ENCODE measurements at places on chromosomes 13 and 19.

DNA sequence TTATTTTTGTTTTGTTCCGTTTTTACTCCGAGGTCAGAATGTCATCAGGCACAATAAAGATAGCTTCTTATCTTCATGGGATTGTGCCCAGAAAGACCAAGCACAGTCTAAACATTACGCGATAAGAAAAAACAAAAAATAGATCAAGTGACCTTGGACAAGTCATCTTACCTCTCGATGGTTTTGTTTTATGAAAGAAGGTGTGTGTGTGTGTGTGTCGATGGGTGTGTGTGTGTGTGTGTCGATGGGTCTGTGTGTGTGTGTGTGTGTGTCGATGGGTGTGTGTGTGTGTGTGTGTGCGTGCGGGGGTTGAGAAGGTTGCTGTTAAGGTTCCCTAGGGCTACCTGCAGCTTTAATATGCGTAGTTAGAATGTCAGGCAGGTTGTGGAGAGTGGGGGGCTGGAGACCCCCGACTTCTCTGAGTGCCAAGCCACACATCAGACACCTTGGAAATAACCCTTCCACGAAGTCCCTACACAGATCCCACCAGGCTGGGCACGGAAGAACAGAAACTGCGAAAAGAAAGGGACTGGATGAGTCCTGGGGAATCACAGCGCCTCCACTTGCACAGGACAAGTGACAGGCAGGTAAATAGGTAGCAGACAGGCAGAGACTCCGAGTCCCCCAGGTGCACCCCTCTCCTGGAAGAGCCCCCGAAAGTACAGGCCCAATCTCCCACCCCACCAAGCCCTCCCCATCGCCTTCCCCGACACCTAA is 458 bp upstream of the ATP8A2 start:
- DNase-seq: no peak

DNA sequence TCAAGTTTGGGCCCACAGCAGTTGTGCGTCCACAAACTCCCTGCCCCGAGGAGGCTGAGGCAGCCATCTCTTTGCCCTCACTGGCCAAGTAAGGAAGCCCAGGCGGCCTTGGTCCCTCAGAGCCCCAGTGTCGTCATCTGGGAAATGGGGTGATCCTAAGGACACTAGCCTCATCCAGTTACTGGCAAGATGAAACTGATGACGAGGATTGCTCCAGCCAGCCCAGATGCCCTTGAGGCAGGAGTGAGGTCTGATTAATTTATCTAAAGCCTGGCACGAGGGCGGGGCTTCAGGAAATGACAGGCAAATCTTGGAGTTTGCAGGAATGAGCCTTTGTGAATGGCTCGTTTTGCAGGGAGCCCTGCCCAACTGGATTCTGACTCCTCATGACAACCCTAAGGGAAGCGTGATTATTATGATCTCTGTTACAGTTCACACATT is 5.6 kb downstream of the LIPE start:
- no peak for DNase-seq

DNA sequence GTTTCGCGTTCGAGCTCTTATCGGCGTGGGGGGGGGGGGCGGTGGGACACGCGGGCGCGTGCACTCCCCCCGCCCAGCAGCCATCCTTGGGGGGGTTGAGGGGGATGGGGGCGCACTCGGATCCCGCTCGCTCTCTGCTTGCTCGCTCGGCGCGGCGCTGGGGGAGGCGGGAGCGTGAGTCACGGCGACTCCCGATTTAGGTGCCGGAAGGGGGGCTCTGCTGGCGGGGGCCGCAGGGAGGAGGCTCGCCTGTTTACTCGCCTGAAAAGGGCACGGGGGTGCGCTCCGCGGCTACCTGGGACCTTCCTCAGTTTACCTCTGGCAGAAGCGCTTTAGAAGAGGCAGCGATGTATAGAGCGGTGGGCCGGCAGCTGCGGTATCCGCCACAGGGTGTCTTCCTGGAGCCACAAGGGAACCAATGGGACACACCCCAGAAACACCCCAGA is 1.1 kb upstream of the PDE4A start:
- DNase-seq: no peak

DNA sequence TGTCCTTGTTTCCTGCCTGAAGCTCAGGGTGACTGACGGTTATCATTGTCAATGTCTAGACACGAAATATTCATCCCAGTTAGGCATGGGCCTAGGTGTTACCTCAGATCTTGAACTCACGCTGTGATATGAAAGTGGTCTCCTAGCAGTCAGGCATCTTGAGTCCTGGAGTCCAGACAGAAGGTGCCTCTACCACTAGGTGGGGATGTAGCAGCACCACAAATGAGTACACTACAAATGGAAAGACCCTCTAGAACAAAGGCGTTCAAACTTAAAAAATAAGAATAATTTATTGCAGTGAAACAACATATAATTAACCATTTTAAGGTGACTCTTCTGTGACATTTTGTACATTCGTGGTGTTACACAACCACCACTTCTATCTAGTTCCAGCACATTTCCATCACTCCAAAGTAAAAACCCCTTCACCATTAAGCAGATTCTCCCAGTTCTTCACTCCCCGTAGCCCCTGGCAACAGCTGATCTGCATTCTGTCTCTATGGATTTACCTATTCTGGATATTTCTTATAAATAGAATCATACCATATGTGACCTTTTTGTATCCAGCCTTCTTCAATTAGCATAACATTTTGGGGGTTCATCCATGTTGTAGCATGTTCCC is 11.9 kb upstream of the FRY start:
- no peak for DNase-seq

DNA sequence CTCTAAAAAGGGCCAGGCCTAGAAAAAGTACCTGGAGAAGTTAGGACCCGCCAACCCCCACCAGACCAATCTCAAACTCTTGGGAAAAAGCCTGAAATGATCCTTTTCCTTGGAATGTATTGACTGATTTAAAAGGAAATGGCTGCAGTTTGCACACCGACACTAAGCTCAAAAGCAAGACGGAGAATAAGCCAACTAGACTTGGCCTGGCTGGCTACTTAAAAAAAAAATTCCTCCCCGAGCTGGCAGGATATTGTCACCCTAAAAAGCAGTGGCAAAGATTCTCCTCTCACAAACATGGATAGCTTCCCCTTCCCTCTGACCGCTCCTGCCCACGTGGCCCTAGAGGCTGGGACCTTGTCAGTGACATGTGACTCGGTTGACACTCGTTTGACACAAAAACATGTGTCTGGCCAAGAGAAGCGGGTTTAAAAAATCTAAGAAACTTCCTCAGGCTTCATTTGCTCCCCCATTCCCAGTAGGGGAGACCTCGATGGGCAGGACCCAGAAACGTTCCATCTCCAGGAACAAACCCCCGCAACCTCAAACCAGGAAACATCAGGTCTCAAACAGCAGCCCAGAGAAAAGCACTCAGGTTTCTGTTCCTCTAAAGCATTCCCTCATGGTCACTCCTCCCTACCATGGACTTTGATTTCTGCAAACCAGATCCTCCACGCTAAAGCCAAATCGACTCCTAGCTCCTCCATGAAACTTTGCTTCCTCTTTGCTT is 1.3 kb downstream of the RFX1 start:
- DNase-seq: peak; percentile 77

- DNase-seq: no peak
These were observed 641.1 kb downstream of the DIAPH3 start for GRCh38 chr13:59522652-59523051.
